GDM1 (cell line): ENCODE measurements at places on chromosomes 11 and 22.

DNA sequence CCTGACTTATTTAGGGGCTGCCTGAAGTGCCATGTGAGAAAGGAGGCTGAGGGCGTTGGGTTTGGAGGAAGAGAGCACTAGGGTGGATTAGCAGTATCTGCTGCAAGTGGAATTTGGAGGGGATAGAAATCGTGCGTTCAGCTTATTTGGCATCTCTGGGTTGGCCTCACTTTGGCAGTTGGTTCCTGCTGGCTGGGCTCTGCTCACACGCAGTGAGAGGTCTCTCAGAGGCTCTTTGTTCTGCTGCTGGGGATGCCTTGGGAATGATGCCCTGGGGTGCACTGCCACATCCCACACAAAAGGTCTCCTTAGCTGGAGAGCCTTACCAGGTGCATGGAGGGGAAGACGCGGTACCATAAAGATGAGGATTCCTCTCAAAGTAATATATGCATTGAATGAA, 17.7 kb upstream of the MICAL2 start:
- no peak for DNase-seq

- DNase-seq = no peak
These were observed 5.8 kb downstream of the VSTM5 start for GRCh38 chr11:93844568-93844967.

DNA sequence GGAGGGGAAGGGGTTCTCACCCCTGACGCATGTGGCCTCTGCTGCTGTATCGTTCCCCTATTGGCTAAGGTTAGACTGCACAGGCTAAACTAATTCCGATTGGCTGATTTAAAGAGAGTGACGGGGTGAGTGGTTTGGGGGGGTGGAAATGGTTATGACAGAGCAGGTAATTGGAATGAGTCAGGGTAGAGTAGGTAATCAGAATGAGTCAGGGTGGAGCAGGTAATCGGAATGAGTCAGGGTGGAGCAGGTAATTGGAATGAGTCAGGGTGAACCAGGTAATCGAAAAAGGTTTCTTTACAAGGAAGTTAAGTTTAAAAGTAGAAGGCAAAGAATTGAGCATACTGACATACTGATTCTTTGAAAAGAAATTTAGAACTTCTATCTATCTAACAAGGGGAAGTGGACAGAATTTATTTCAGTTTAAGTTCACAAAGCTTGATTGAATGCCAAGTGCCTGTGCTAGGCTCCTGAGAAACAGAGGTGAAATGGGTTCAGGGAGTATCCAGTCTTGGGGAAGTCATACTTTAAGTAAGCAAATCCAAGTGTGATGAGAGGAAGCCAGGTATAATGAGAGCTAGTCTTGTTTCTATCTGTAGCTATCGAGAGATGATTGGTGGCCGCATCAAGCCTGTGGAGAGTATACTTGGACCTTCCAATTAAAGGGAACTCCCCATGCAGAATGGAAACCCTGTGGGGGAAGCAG, 58.0 kb downstream of the C11orf91 start:
- no peak for DNase-seq

GRCh38 chr22:25827415-25827814, 85.4 kb downstream of the MYO18B start:
- DNase-seq = no peak

GRCh38 chr22:37623075-37624016, 14.7 kb downstream of the GGA1 start:
- DNase-seq = peak; percentile 37

DNA sequence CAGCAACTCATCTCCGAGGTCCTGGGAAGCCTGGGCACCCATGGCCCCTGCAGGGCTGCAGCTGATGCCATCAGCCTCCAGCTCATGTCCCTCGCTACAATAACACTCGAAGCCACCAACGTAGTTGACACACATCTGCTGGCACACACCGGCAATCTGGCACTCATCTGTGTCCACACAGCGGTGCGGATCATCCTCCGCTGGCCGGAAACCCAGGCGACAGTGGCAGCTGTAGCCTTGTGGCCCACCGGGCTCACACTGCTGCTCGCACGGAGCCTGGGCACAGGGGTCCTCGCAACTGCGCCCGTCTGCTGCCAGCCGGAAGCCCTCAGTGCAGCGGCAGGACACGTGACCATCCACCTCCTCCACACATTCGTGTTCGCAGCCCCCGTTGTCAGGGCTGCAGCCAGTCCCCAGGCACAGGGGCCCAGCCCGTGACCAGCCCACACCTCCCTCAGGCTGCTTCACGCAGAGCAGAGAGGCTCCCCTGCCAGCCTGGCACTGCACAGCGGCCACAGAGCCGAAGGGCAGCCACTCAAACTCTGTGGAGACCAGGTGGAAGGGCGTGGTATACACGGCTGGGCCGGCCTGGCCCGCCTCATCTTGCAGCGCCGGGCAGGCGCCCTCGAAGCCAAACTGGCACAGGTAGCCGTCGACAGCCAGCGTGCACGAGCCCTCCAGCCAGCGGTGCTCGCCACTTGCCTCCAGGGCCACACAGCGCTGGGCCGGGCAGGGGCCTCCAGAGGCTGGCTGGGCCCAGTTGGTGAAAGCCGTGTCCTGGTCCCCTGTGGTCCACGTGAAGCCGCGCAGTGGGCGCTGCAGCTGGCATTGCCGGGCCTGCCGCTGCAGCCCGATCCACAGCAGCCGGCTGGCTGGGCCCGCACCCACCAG, 678 bp downstream of the CD248 start:
- DNase-seq = no peak

DNA sequence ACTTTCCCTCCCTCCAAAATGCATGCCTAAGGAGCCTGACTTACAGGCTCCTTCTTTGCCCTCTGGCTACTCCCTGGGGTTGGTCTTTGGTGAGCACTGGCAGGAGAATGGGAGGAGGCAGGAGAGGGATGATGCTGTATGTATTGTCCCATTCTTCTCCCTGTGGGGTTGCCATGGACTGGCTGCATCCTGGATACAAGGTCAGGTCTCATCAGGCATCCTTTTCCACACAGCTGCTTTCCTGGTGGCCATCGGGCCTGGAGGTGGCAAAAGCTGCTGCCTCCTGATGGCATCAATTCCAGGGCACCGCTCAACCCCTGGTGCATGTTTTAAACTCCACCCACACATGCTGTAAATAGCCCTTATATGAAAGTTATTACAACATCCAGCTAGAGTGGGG, 257.2 kb downstream of the ETS1 start:
- DNase-seq = no peak

- DNase-seq = no peak
These were observed 1.2 kb downstream of the SCN4B start for GRCh38 chr11:118151431-118151830.

- no peak for DNase-seq
These were observed 354.4 kb downstream of the SOX6 start for GRCh38 chr11:16001899-16002426.

- no peak for DNase-seq
These were observed 5.9 kb upstream of the USP18 start for GRCh38 chr22:18144105-18144504.

DNA sequence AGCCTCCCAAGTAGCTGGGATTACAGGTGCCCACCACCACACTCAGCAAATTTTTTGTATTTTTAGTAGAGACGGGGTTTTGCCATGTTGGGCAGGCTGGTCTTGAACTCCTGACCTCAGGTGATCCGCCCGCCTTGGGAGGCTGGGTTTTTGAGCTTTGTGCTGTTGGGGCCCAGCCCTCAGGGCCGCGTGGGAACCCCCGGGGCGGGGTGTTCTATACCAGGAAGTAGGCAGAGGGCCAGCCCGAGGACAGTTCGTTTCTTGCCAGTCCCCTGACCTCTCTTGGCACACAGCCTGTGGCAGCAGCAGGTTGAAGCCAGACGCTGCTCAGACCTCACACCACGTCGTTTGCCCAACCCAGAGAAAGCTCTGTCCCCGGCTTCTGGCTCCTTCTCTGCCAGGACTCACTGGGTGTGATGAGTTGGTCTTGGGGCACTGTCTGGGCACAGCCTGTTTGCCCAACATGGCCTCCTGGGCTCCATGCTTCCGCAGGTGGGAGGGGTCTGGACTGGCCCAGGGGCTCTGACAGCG, 24.9 kb upstream of the CHKA start:
- DNase-seq = no peak

DNA sequence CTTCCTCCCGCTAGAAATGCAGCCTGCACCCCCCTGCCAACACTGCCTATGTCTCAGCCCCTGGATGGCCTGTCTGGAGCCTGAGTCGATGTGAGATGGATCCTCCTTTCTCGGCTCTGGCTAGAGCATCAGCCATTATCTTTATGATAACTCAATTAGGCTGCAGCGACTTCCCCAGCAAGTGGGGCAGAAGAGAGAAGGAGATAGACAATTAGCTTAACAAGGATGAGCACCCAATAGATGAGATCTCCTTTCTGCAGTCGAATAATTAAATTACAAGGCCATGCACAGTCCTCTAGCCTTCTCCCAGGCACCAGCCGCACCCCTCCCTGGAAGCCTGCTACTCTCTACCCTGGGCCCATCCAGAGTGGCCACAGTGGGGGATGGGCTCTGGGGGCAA, 179.3 kb downstream of the CEP164 start:
- no peak for DNase-seq

- no peak for DNase-seq
These were observed 14.7 kb upstream of the APLP2 start for GRCh38 chr11:130054966-130055365.

- DNase-seq = no peak
These were observed 85.4 kb downstream of the MTNR1B start for GRCh38 chr11:93054881-93055280.

GRCh38 chr22:35592418-35592967, 24.6 kb downstream of the MB start:
- DNase-seq = no peak
